Activated B cell treated with CpG ODN at 0.5 μM for 24 hours (primary cell): ENCODE measurements at places on chromosomes 7 and 10.

DNA sequence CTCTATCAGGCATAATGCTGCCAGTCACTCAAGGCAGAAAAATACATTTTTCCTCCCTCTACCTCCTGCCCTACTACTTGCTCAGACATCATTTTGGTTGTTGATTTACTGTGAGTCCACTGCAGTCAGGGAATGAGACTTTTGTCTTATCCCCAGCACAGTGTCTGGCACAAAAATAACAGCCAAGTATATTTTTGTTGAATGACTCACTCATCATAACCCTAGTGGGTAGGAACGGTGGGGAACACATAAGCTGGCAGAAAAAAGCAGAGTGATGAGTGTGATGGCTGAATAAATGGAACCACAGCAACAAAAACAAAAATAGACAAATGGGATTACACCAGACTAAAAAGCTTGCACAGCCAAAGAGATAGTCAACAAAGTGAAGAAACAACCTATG, 65.8 kb upstream of the LAMB4 start:
- no peaks in the 10 kb centered on the region for H3K36me3 ChIP-seq
- no peak overlapping the region for H3K4me3 ChIP-seq
- DNase-seq, result no peak
- no peaks in the 10 kb centered on the region for H3K27me3 ChIP-seq

GRCh38 chr10:36534471-36535002, 590.9 kb upstream of the ANKRD30A start:
- H3K36me3 ChIP-seq, result no peaks in the 10 kb centered on the region
- peaks cover 37% of the 10 kb centered on the region for H3K4me1 ChIP-seq
- peak overlapping the region; percentile 52 for H3K4me3 ChIP-seq
- H3K27ac ChIP-seq, result peak overlapping the region; percentile 50
- peak; percentile 55 for DNase-seq
- H3K27me3 ChIP-seq, result no peaks in the 10 kb centered on the region

DNA sequence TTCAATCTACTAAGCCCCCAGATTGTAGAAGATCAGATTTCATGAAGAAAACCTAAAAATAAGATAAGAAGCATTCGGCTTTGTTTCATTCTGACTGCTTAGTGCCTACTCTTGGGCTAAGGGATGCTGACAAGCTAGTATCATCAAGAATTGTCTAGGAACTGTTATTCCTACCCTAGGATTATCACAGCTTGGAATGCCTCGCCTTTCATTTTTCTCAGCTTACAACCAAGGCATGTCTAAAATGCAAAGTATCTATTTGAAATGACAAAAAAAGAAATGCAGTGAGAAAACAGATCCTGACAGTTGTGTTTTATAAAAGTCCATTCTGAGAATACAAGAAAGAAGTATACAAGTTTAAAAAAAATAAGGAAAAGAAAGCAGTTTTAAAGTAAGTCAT, 441.0 kb downstream of the KCNMA1 start:
- no peak overlapping the region for H3K4me3 ChIP-seq
- H3K27me3 ChIP-seq, result peaks cover 11% of the 10 kb centered on the region

- no peak for DNase-seq
- no peak overlapping the region for H3K27ac ChIP-seq
- peaks cover 1% of the 10 kb centered on the region for H3K4me1 ChIP-seq
These were observed 31.1 kb upstream of the RHBDD2 start for GRCh38 chr7:75847707-75848106.

- no peak overlapping the region for H3K27ac ChIP-seq
- DNase-seq, result no peak
- H3K36me3 ChIP-seq, result peaks cover 77% of the 10 kb centered on the region
- no peaks in the 10 kb centered on the region for H3K27me3 ChIP-seq
- H3K4me3 ChIP-seq, result no peak overlapping the region
These were observed 31.8 kb downstream of the STAMBPL1 start for GRCh38 chr10:88911851-88912250.

DNA sequence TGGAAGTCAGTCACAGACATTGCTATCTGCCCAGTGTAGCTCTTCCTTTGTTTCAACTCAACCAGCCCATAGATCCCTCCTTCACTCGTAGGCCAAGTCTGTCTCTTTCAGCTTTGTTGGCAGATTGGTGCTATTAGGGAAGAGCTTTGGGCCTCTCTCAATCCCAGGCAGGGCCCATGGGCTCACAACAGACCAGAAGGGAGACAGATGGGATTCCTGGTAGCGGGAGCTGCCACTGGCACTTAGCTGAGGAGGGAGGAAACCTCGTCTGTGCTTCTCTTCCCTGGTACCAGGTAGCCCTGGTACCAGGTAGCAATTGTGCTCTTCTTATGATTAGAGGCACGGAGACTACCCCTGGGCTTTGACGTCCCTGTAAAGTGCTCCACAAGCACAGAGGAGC, 592.0 kb downstream of the TYW1 start:
- no peak overlapping the region for H3K4me3 ChIP-seq
- H3K27me3 ChIP-seq, result no peaks in the 10 kb centered on the region
- no peak for DNase-seq
- no peaks in the 10 kb centered on the region for H3K4me1 ChIP-seq

DNA sequence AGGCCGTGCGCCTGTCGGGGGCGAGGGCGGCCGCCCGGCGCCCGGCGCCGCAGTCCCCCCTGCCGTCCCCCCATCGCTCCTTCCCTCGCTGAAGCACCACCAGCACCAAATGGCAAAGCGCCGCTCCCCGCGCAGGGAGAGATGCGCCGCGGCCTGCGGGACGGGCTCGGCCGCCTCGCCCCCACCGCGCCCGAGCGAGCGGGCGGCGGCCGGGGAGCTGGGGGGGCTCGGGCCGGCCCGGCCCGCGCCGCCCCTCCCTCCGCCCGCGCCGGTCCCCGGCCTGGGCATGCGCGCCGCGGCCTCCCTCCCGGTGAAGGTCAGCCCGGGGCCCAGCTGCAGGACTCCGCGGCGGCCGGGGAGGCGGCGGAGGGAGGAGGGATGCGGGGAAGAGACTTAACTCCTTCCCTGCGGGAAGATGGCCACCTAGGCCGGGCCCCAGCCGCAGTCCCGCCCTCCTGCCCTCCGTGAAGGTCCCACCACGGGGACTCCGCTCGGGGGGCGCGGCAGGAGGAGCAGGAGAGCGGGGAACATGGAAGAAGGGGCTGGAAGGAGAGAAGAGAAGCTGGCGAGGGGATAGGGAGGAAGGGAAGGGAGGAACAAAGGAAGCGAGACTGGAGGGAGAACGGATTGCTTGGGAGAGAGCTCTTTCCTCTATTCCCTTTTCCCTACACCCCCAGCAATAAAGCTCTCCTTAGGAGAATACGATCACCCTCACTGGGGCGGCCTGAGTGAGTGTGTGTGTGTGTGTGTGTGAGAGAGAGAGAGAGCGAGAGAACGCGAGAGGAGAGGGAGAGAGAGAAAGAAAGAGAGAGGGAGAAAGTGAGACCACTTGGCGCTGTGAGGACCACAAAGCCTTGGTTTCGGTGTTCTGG, 3.4 kb upstream of the SMARCD3 start:
- no peaks in the 10 kb centered on the region for H3K36me3 ChIP-seq
- no peak overlapping the region for H3K27ac ChIP-seq
- peaks cover 37% of the 10 kb centered on the region for H3K4me1 ChIP-seq
- H3K4me3 ChIP-seq, result peak overlapping the region; percentile 68

DNA sequence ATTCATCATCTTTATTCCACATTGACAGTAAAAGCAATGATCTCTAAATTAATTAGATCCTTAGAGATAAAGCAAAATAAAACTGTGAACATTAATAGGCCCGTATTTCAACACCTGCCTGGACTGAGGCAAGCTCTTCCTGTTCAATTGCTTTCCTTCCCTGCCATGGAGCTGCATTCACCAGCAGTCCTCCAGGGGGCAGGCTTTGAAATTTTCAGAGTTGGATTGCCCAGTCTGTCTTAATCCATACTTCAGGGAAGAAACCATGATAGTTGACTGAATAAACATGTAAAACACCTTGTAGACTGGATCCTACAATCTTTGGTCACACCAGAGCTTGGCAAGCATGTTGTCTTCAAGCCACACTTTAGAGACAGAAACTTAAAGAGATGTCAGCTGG, 936.6 kb downstream of the NRG3 start:
- H3K27me3 ChIP-seq, result no peaks in the 10 kb centered on the region
- DNase-seq, result no peak
- H3K36me3 ChIP-seq, result no peaks in the 10 kb centered on the region
- H3K4me1 ChIP-seq, result no peaks in the 10 kb centered on the region
- H3K4me3 ChIP-seq, result no peak overlapping the region

DNA sequence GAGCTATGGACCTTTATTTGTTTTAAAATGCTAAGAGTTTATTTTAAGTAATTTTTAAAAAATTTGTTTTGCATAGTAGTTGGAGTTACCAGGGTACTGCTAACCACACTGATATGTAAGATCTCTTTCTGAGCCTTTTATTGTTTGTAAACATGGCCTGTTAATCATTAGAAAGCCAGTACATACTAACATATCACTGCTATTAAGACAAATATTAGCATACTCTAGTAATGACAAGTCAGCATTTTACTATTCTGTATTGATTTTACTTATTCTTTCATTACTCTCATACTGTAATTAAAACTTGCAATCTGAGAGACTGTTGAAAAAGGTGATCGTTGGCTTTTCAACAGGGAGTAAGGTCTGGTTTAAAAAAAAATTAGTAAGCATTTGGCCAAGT, 66.7 kb downstream of the PTEN start:
- H3K4me3 ChIP-seq, result no peak overlapping the region
- H3K27me3 ChIP-seq, result no peaks in the 10 kb centered on the region
- H3K4me1 ChIP-seq, result peaks cover 59% of the 10 kb centered on the region
- DNase-seq, result no peak
- no peak overlapping the region for H3K27ac ChIP-seq
- peaks cover 71% of the 10 kb centered on the region for H3K36me3 ChIP-seq

DNA sequence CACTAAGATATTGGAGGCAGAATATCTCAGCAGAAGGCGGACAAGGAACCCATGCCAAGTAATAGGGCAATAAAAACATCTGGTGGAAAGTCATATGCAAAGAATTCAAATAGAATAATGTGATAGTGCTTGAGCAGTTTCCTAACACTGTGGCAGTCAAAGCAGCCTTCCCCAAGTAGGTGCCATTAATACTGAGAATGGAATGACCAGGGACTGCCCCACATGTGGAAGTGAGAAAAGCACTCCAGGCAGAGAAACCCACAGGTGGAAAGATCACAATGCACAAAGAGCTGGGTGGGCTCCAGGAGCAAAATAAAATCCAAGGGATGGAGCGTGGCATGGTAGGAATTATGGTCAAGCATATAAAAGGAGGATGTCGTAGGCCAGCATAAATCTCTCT, 64.4 kb upstream of the NME8 start:
- no peaks in the 10 kb centered on the region for H3K27me3 ChIP-seq
- H3K27ac ChIP-seq, result no peak overlapping the region
- DNase-seq, result no peak

- no peak overlapping the region for H3K4me3 ChIP-seq
- no peak overlapping the region for H3K27ac ChIP-seq
- H3K4me1 ChIP-seq, result no peaks in the 10 kb centered on the region
- peaks cover 1% of the 10 kb centered on the region for H3K27me3 ChIP-seq
These were observed 12.5 kb upstream of the NKX6-2 start for GRCh38 chr10:132798403-132798802.

DNA sequence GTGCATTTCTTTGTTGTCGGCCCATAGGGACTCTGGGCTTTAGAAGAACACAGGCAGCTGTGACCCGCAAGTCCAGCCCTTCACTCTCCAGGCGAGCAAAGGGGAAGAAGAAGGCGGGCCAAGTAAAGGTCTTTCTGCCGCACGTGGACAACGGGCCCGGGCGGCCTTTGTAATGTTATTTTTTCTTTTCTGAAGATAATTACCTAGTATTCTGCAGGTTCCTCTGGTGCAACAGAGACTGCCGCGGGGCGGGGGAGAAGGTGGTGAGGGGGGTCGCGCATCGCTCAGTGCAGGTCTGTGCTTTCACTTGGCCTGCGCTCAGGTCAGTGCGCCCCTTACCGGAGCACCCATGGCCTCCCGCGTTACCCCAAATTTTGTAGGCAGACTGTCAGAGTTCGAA, 7.1 kb upstream of the TBX20 start:
- no peak overlapping the region for H3K27ac ChIP-seq
- no peak overlapping the region for H3K4me3 ChIP-seq
- DNase-seq, result no peak
- peaks cover 3% of the 10 kb centered on the region for H3K4me1 ChIP-seq
- H3K27me3 ChIP-seq, result peaks cover 72% of the 10 kb centered on the region

GRCh38 chr10:32318476-32318896, 28.5 kb downstream of the EPC1 start:
- peak overlapping the region; percentile 76 for H3K27ac ChIP-seq
- no peak for DNase-seq
- peak overlapping the region; percentile 50 for H3K4me3 ChIP-seq
- H3K27me3 ChIP-seq, result no peaks in the 10 kb centered on the region

DNA sequence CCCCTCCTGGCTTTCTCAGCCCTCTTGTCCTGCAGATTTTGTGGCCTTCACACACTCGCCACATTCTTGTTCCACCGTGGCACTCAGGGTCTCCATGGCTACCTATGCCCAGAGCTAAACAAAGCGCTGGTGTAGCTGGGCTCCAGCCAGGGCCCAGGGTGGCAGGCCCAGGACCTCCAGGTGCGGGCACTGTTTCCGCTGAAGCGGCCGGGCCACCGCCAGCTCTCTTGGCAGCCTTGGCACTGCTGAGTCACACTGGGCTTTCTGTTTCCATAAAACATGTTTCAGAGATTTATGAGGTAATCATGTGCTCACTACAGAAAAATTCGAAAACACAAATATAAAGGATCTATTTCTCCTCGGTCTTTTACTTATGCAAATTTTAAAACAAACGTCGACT, 51.3 kb downstream of the AOC1 start:
- no peak overlapping the region for H3K4me3 ChIP-seq
- H3K36me3 ChIP-seq, result no peaks in the 10 kb centered on the region
- peaks cover 8% of the 10 kb centered on the region for H3K4me1 ChIP-seq
- DNase-seq, result no peak
- no peak overlapping the region for H3K27ac ChIP-seq

DNA sequence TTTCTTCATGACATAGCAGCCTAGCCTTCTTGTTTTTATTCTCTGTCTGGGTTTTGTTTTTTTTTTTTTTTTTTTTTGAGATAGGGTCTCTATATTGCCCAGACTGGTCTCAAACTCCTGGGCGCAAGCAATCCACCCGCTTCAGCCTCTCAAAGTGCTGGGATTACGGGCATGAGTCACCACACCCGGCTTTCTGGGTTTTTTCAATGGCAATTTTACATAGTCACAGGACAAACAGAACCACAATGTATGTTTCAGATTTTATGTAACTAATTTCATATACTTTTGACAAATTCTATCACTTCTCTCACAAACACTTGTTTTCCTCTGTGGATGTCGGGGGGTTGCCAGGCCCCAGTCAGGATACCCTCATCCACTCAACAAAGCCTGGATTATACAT, 16.5 kb downstream of the DOCK4 start:
- H3K4me3 ChIP-seq, result no peak overlapping the region
- no peaks in the 10 kb centered on the region for H3K4me1 ChIP-seq
- no peak for DNase-seq
- H3K27me3 ChIP-seq, result peaks cover 16% of the 10 kb centered on the region
